ENCODE measurements at places on chromosomes 5 and 9.

DNA sequence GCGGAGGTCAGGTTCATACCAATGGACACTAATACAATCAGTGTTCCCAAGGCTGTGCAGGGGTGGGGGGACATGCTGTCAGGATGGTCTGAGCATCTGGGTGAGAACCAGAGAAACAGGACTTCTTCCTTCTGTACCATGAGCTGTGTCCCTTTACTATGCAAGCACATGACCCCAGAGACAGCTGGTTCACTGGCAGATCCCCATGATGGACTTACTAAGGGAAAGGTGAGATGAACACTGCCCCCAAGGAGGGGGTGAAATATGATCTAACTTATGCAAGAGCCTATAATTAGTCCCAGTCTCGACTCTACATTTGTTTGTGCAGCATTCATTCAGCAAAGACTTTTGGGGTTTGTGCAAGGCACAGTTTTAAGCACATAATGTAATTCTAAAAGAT is 91.4 kb downstream of the LIFR start:
- no peak for DNase-seq

- no peak for DNase-seq
Observed at GRCh38 chr5:1443991-1444360, 1.3 kb downstream of the SLC6A3 start.

GRCh38 chr9:125974705-125975104 is 227.5 kb downstream of the PBX3 start:
- DNase-seq: no peak

GRCh38 chr9:127405344-127406125 is 8.6 kb downstream of the SLC2A8 start:
- DNase-seq: no peak

DNA sequence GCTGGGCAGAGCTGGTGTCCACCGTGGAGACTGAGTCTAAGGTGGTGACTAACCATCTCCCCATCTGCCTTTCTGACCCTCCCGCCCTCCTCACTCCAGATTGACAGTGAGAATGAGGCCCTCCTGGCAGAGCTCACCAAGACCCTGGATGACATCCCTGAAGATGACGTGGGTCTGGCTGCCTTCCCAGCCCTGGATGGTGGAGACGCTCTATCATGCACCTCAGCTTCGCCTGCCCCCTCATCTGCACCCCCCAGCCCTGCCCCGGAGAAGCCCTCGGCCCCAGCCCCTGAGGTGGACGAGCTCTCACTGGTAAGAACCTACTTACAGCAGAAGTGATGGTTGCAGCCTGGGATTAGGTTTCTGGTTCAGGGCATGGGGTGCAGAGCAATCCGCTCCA is 96.5 kb downstream of the PPARGC1B start:
- DNase-seq: no peak

GRCh38 chr9:123120131-123120530 is 86.7 kb downstream of the GPR21 start:
- no peak for DNase-seq

GRCh38 chr5:20604992-20605391 is 617.0 kb upstream of the CDH18 start:
- DNase-seq: no peak

- DNase-seq: no peak
Observed at GRCh38 chr9:76581731-76582130, 122.7 kb downstream of the GCNT1 start.

DNA sequence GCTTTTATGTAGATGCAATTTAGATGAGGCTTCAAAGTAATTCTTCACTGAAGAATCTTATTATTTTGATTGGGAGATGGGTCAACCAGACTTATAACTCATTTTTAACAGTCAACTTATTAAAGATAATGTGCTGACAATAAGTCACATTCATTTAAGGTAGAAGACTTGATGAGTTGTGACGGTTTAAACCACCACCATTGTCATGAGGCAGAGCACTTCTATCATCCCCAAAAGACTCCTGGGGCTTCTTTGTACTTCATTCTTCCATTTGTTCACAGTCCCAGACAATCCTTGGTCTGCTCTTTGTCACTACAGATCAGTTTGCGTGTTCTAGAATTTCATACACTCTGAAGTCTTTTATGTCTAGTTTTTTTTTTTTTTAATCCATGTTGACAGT is 346.1 kb downstream of the RASEF start:
- DNase-seq: no peak

DNA sequence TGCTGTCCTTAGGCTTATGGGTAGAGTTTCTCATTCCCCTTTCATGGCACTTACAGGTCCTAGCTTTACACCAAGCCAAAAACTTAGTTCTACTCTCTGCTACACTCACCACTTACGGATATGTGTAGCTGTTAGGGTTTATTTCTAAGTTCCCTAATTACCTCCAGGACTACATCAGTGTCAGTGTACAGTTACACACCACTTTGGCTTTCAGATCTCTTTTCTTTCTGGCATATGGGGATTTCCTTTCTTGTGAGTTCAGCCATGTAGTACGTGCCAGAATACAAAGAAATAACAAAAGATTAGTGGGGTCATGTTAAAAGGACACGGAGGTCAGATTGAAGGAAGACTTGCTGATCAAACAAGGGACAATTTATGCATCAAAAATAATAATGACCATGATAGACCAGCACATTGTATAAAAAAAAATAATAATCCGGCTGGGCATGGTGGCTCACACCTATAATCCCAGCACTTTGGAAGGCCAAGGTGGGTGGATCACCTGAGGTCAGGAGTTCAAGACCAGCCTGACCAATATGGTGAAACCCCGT is 41.8 kb downstream of the LYRM7 start:
- DNase-seq: no peak

GRCh38 chr9:117303643-117304230 is 111.1 kb downstream of the ASTN2 start:
- no peak for DNase-seq

DNA sequence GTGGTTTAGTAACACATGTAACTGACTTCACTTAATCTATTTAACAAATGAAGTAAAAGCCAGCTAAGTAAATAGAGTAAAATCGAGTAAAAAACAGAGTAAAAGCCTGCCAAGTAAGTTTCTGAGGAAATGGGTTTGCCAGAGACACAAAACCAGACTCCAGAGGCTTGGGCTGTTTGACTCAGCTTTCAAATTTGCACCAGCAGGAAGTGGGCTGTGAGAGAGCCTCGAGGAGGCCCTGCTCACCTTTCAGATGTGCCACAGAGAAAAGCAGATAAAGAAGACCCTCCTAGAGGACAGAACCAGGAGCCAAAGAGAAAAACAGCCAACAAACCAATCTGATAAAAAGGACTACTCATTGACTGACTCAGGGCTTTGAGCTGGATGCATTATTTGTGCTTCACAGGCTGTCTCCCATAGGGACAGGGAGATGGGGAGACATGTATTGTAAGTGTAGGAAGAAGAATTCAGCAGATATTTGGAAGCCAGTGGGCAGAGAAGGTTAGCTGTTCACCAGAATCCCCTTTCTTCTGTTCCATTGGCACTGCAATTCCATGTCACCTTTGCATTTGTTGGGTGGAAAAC is 14.4 kb upstream of the AMACR start:
- no peak for DNase-seq

DNA sequence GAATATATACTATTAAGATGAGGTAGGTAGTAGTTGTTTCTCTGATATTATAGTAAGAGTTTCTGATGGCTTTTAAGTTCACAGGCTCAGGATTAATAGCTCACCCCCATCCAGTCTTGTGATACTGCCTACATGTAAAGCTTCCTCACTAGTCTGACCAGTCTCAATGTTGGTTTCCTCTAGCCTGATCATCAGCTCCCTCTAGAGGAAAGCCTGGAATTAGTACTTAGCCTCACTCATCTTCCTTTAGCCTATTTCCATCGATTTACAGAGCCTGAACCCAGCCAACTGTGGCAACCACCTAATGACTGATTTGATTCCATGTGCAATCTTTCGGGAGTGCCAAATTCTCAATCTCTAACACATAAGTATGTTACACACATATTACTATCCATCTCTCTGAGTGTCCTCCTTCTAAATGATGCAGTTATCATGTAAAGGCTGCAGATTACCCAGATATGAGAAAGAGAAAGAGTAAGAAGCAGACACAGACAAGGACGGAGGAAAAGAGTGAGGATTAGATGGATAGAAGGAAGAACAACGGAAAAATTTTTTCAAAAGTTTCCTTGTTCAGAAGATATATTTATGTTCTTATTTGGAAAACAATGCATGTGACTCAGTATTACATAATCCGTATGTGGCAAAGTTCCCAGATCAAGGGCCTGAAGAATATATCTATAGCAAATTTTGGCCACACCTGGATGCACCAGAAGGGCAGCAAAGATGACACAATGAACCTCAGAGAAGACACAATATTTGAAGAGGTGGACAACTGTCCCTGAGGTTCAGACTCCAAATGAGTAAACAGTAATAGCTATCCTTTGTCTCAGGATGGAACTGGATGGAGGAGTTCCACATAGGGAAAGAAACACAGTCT is 333.7 kb downstream of the ELAVL2 start:
- peak; percentile 21 for DNase-seq

DNA sequence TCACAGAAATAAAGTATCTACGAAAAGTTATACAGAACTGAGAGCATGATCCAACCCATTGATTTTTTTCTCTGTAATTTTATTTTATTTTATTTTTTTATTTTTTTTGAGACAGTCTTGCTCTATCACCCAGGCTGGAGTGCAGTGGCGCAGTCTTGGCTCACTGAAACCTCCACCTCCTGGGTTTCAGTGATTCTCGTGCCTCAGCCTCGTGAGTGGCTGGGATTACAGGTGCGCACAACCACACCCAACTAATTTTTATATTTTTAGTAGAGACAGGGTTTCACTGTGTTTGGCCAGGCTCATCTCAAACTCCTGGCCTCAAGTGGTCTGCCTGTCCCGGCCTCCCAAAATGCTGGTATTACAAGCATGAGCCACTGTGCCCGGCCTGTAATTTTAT is 107.3 kb downstream of the VPS13A start:
- DNase-seq: no peak

DNA sequence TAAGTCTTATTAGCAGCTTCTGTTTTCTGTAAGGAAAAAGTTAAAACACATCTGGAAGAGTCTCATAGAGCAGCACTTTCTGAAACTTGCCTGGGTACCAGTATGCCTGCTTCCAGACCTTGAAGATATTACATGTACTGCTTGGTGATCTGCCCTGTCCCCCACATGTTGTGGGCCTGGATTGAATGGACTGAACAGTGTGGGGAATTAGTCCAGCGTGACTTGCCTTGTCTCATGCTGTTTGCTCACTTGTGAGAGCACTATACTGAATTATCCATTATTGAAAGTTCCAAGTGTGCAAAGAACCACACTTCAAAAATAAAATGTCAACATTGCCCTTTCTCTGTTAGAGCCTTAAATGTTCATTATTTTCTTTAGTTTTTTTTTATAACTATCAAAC is 8.9 kb downstream of the CTNNA1 start:
- no peak for DNase-seq

GRCh38 chr5:171223927-171224326 is 85.1 kb upstream of the TLX3 start:
- no peak for DNase-seq

- DNase-seq: no peak
Observed at GRCh38 chr5:170147051-170147752, 41.5 kb downstream of the FOXI1 start.

- no peak for DNase-seq
Observed at GRCh38 chr9:130565792-130566191, 13.6 kb upstream of the FUBP3 start.

DNA sequence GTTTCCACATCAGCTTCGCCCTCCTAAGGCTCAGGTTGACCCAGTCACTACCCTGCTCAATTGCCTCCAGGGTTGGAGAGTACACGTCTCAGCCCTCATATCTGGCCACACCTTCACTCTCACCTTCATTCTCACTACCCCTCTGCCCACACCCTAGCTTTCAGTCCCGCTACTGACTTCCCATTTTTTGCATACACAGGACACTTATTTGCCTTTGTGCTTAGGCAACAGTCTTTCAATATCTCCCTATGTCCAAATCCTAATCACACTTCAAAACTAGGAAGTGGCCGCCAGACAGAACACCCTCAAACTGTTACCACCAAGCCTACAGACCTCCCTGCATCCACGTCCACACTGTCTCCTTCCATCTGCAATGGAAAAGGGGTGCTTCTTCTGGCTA is 10.9 kb downstream of the MCTP1 start:
- no peak for DNase-seq
